NCI-H1436 treated with DMSO at 0.1 percent for 48 hours (cell line): ENCODE measurements at places on chromosomes 13 and 19.

DNA sequence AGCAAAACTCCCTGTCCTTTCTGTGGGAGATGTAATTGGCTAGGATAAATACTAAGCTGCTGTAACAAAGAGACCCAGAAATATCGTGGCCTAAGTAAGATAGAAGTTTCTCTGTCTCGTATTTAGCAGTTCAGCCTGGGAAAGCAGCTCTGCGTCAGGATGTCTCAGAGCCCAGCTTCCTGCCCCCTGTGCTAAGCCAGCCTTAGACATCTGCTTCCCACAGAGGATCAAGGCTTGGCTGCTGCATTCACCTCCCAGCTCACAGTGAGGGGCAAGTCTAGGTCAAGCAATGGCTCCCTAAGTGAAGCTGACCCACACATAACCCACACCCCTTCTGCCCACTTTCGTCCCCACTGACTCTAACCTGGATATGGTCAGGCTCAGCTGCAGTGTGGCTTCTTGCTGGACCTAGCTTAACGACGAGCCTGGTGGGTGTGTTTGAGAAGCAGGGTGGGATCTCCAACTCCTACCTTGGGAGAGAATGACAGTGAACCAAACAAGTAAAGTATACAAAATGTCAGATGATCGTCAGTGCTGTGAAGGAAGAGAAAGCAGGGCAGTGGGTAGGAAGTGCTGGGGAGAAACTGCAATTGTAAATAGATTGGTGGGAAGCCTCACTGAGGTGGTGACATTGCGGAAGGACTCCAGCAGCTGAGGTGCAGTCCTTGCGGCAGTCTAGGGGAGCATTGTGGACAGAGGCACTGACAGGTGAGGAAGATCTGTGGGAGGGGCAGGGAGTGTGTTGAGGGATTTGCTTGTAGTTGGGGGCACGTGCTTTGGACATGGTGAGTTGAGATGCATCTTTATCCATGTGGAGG lies 82.9 kb downstream of the TNFRSF19 start:
- DNase-seq, result no peak

- no peak for DNase-seq
Measured at GRCh38 chr19:42316223-42317211, 3.4 kb downstream of the TMEM145 start.

- DNase-seq, result no peak
Measured at GRCh38 chr13:50485979-50486935, 357.2 kb downstream of the DLEU7 start.

DNA sequence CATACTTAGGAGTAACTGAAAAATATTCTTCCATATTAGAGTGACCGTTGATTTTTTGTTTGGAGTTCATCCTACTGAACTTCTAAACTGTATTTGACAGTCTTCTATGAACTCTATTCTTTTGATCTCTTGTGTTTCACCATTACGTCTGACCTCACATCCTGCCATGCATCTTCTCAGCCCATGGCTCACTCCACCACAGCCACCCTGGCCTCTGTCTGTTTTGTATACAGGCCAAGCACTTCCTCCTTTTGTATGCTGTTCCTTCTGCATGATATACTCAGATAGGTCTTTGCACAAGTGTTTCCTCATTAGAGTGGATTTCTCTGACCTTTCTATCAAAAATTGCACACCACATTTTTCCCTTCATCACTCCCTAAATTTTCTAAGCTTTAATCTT lies 119.9 kb downstream of the MAB21L1 start:
- DNase-seq, result no peak

DNA sequence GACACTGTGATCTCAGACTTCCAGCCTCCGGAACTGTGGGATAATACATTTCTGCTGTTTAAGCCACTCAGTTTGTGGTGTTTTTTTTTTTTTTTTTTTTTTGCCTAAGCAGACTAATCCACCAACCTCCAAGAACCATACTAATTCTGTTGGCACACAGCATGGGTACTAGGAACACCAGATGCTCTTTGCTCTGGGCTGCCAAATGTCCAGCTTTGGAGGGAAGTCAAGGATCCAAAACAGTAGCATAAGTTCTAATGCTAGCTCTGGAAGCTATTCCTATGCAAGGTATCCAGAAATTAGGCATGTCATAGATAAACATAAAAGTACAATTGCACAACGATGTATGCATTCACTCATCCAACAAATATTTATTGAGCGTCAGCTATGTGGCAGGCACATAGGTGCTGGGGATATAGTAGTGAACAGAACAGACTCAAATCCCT lies 64.5 kb upstream of the WDFY2 start:
- DNase-seq, result no peak

DNA sequence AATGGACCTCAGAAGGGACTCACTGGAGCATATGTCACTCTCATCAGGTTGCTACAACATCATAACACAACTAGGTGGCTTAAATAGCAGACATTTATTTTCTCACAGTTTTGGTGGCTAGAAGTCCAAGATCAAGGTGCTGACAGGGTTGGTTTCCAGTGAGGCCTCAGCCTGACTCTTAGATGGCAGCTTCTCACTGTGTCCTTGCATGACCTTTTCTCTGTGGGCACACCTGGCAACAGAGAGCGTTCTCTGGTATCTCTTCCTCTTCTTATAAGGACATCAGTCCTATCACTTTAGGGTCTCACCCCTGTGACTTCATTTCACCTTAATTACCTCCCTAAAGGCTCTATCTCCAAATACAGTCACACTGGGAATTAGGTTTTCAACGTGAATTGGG lies 74.5 kb downstream of the CYSLTR2 start:
- no peak for DNase-seq
